Stimulated activated CD4-positive, alpha-beta T cell treated with anti-CD3 and anti-CD28 coated beads, Interleukin-1b, Interleukin-23, amount 100 ng/mL, for 1 hour (primary cell): ENCODE measurements at places on chromosomes 11 and 22.

- no peak for DNase-seq
These were observed 7.9 kb upstream of the ADORA2A start for GRCh38 chr22:24419475-24419850.

GRCh38 chr22:21766691-21767462 is 31.3 kb upstream of the YPEL1 start:
- no peak for DNase-seq

- no peak for DNase-seq
These were observed 202.9 kb downstream of the DBX1 start for GRCh38 chr11:19957294-19957943.

DNA sequence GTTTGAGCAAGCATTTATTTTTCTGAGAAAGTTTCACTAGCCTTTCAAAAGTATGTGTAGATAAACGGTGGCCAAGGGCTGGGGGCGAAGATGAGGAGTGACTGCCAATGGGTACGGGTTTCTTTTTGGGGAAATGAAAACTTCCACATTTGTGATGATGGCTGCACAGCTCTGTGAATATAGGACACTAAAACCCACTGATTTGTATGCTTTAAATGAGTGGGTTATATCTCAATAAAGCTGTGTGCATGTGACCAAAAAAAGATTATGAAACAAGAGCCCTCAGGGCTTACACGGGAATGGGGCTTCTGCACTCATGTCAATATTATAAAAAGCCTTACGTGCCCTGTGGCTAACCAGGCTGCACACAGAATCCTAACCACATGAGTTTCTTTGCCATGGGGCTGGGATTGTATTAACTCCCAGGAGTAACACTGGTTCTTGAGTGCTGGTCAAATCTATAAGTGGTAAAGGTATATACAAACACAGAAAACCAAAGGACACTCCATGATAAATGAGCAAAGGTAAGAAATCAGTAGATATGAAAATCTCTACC is 31.3 kb downstream of the ABCC8 start:
- DNase-seq: no peak

DNA sequence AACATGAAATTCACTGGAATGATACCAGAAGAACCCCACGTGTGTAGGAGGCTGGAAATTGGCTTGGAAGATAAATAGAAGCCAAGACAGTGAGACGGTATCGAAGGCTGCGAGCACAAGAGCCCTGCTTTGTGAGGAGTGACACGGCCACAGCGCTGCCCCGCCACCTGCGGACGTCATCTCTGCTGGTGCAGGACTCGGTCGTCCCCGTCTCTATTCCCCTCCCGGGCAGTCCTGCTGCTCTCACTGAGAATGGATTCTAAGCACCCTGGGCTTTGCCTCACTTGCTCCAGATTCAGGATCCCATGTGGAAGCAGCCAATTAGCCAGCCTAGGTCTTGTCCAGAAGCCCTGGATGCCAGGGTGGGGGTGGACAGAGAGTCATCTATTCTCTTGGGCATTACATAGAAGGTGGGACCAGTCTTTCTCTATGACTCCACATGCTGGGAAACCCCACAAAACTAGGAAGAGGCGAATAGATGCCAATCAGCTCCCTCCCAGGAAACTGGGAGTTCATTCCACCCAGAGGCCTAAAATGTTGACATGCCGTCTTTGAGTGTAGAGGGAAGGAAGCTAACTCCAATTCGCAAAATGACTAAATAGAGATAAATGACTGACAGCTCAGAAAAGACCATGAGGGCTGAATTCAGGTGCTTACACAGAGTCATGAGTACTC is 25.1 kb downstream of the APOL3 start:
- no peak for DNase-seq

DNA sequence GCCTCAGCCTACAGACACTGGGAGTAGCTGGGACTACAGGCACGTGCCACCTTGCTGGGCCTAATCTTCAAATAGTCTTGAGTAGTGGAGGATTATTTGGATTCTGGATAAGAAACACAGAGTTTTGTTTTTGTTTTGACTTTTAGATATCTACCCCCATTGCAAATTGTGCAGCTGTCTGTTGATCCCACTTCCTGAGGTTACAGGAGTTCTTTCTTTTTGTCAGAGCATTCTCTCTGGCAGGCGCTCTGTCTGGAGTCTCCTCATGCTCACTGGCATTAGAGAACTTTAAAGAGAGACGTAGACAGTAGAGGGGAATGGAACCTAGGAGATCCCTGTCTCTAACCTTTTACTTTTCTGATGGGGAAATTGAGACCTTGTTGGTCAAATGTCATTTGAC is 7.8 kb upstream of the ADAMTS8 start:
- DNase-seq: no peak

DNA sequence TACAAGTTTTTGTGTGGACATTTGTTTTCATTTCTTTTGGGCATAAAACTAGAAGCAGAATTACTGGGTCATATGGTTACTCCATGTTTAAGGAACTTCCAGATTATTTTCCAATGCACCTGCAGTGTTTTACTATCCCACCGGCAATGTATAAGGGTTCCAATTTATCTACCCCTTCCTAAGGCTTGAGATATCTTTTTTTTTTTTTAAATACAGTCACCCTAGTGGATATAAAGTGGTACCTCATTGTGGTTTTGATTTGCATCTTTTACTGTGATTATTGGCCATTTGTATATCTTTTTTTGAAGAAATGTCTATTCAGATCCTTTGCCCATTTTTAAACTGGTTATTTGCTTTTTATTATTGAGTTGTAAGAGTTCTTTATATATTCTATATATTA is 34.6 kb upstream of the UCP3 start:
- DNase-seq: no peak

- no peak for DNase-seq
These were observed 17.4 kb upstream of the BACE1-AS start for GRCh38 chr11:117273550-117274289.

DNA sequence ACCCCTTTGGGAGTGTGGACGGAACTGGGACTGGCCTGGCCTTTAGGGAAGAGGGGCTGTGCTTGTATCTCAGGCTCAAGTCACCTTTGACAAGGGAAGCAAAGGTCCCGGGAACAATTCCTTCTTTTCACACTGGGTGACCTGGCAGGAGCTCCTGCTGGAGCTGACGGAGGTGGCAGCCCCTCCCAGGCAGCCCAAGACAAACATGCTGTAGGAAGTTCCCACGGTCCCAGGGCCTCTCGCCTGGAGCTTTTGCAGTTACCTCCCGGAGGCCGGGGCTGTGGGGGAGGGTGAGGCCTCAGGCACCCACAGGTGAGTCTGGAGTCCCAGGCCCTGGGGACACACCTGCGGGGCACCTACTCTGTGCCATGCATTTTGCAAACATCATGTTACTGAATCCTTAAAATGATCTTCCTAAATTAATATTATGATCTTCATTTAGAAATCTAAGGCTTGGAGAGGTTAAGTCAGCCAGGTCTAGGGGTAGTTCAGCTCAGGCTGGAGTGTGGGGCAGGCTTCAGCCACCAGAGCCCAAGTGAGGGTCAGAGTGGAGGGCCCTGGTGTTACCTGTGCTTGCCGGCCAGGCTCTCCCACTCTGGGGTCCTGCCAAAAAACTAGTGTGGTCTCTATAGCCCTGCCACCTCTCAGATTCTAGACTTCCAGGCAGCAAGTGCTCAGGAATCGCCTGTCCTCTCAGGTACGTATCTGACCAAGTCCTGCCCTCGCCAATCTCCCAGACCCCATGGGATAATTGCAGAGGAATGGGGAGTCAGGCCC is 15.7 kb upstream of the MYEOV start:
- no peak for DNase-seq

- no peak for DNase-seq
These were observed 8.7 kb upstream of the DGAT2 start for GRCh38 chr11:75759832-75760231.

DNA sequence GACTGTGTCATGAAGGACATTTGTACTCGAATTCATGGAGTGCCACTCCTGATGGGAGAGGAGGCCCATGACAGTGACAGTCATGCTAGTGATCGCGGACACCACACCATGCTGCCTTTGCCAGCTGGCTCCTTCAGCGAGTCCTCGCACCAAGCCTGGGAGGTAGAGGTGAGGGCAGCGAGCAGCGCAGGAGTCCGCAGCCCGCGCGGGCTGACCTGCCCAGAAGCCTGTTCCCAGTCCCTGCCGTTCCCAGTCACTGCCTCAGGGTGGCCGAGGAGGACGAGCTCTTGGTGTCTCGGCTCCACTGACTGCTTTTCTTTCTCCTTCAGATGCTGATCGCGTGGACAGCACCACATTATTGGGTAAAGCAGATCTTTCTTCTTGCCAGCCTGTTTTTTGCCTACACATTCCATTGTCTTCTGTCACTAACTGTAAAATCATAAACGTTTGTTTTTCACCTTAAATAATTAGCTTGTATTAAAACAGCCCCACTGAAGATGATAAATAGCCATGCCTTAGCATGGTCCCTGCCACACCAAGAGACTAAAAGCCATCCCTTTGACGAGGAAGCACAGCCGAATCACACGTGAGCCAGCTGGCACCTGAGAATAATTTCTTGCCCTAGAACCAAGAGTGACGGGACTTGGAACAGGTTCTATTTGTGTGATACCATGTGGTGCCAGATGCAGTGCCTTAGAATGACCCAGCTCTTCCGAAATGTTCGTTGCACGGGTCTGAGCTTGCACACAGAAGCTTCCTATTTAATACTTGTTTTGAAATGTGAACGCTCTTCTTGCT is 25.5 kb downstream of the FAM118A start:
- DNase-seq: no peak

DNA sequence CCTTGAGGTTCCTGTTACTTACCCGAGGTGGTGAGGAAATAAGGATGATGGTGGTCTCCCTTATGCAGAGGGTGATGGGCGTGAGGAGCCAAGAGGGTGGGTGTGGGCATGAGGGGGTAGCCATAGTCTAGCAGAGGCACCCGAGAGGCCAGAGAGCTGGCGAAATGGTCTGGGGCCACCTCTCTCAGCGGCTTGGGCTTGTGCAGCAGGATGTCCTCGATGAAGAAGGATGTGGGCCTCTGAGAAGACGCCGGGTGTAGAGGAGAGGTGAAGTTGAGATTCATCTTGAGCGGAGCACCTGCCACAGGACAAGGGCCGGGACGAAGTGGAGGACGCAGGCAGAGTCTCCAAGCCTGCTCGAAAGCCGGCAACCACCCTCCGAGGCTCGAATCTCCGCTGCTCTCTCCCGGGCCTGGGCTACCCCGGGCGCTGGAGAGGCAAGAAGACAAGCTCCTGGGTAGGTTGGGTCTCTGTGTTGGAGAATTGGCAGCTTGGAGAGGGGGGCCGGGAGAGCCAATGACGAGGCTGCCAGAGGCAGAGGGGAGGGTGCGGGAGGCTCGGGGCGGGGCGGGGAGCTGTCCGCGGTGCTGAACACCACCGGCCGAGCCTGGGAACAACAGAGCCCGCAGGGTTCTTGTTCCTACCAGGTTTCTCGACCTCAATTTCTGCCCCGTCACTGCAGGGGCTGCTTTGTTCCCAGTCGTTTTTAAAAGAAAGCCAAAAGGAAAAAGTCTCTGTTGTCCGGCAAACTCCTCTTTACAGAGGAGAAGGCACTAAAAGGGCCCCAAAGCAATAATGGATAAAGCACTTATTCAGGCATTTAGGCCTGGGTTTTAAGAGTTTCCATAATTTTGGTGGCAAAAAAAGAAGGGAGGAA is at the start of gene BSX:
Gene BSX, minus strand, starts transcription at position 447 of the 877 bp plus-strand sequence. Its CDS starts 163 bp downstream, at position 284.
- DNase-seq: no peak

- DNase-seq: no peak
These were observed 21.8 kb downstream of the RTN4RL2 start for GRCh38 chr11:57481915-57482781.
